Stimulated activated CD4-positive, alpha-beta T cell treated with anti-CD3 and anti-CD28 coated beads, Interleukin-4, amount 100 ng/mL, for 1 hour (primary cell): ENCODE measurements at places on chromosomes 2 and 18.
A peak's percentile ranks its signal among the peaks of the same experiment; 100 is the strongest.

- DNase-seq: no peak
Measured at GRCh38 chr2:149004836-149005235, 33.7 kb upstream of the LYPD6B start.

- no peak for DNase-seq
Measured at GRCh38 chr2:21854938-21855337, 731.2 kb downstream of the TDRD15 start.

GRCh38 chr2:194867328-194867727 lies 789.7 kb upstream of the SLC39A10 start:
- no peak for DNase-seq

GRCh38 chr2:200305797-200306195 lies 697 bp upstream of the SPATS2L start:
- DNase-seq: peak; percentile 6

- no peak for DNase-seq
Measured at GRCh38 chr2:72276356-72276755, 128.7 kb upstream of the CYP26B1 start.

GRCh38 chr18:25077944-25078723 lies 273.8 kb downstream of the ZNF521 start:
- DNase-seq: no peak

- no peak for DNase-seq
Measured at GRCh38 chr18:48741866-48742265, 203.0 kb downstream of the CTIF start.

DNA sequence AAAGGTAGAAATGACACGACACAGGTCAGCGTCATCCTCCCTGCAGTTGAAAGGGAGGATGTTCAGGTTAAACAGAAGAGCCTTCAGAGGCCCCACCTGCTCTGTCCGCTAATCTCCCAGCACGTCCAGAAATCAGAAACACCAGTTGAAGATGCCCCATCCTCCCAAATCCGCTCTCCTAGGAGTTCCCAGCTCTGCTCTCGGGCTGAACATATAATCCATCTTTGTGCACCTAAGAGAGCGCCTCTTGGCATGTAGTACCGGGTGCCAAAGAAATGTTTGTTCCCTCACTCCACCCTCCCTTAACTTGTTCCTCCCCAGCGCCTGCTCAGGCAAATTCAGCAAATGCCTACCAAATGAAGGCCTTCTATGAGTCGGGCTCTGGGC lies 145.2 kb upstream of the SMAD2 start:
- no peak for DNase-seq

DNA sequence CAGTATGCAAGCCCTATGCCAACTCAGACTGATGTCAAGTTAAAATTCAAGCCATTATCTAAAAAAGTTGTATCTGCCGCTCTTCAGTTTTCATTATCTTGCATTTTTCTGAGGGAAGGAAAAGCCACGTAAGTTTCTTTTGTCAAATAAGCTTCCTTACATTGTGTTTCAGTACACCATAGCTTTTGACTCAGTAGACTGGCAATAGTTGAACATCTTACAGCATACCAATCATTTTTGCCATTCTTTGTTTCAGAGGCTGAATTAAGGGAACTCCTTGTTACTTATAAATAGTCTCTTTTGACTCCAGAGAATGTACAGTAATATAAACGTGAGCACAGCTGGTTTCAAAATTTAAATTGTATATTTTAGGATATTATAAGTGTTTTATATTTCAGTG lies 120.6 kb downstream of the EHBP1 start:
- no peak for DNase-seq

GRCh38 chr2:85770369-85770768 lies 16.6 kb downstream of the ATOH8 start:
- no peak for DNase-seq

GRCh38 chr2:54680397-54681041 lies 42.9 kb upstream of the EML6 start:
- no peak for DNase-seq

GRCh38 chr2:137959166-137959565 lies 5.1 kb upstream of the HNMT start:
- DNase-seq: no peak
